ENCODE measurements at places on chromosomes 2 and 18.

- DNase-seq: no peak
Measured at GRCh38 chr2:128499367-128500137, 180.9 kb upstream of the HS6ST1 start.

DNA sequence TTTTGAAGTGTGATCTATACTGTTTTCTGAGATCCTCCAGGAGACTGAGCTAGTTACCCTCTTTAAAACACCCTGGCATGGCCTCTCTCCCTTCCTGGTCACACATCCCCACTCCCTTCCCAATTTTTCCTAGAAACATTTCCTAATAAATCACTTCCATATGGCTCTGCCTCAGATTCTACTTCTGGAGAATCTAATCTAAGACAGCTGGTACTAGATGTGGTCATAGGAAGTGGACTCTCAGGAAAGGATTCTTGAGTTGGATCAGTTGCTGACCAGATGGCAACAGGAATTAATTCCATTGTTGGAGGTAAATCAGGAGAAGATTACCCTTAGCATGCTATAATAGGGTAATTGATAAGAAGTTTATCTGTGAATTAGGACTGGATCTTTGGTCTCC is 310.5 kb downstream of the SATB2 start:
- no peak for DNase-seq

DNA sequence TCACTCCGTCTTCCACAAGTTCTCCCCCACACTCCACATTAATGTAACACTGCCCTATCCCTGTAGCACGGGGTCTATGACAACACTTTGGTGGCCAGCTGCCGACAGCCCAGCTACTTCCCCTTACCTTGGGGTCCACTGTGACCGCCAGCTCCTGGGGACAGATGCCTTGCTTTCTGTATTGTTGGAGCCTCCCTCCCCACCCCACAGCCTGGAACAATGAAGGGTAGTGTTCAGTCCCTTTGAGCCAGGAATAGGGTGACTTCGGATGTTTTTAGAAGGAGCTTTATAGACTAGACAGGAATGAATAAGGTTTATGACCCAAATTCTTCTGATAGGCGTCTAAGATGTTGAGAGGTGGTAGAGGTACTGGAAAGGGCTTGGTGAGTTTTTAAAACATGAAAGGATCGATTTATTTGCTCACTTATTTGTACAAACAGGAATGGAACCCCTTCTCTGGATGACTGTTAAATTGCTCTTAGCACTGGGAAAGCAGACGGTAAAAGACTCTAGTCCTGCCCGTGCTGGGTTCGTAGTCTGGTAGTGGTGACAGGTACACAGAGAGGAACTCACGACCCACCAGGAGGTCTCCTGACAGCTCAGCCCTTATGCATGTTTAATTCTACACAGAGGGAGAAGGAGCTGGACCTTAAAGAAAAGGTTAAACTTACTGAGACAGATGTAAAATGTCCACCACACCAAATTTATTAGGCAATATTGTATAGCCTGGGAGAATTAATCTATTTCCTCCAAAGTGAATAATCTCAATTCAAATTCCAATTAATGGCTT is 90.9 kb downstream of the MYCN start:
- no peak for DNase-seq

DNA sequence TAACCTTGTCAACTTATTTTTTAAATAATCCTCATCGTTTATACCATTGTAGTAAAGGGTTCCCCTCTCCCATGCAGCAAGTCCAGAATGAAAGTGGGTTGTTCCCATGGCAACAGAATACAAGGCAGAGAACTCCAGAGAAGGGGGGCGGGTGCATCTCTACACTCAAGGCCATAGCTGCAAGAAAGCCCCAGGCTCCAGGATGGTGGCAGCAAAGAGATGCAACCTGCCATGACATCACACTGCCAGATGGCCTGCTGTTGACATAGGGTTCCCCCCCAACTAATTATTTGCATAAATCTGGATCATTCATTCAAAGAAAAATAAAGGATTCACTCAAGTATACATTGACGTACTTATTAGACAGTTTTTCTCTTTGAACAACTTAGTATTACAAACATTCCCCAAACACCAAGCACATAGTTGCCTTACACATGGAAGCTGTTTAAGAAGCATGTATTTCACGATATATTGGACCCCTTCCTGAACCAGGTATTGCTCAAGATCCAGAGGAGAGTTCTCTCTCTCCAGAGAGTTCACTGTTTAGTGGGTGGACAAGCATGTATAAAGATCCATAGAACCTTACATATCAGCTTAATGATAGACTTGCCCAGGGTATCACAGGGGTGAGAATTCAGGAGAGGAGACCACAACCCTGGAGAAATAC is 87.4 kb upstream of the KLF7 start:
- DNase-seq: no peak

GRCh38 chr2:164620873-164621763 is at the start of gene GRB14:
Gene GRB14 (minus strand): TSS chr2:164621482. CDS start chr2:164621309, 173 bp downstream.
- peak; percentile 28 for DNase-seq

DNA sequence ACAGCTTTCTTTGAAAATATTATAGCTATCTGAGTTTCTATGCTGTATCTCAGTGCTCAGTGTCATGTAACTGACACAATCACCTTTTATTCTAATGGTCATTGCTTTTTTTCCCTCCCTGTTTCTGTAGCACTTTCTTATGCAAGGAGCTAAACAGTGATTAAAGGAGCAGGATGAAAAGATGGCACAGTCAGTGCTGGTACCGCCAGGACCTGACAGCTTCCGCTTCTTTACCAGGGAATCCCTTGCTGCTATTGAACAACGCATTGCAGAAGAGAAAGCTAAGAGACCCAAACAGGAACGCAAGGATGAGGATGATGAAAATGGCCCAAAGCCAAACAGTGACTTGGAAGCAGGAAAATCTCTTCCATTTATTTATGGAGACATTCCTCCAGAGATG is 56.4 kb downstream of the SCN2A start:
- DNase-seq: no peak

DNA sequence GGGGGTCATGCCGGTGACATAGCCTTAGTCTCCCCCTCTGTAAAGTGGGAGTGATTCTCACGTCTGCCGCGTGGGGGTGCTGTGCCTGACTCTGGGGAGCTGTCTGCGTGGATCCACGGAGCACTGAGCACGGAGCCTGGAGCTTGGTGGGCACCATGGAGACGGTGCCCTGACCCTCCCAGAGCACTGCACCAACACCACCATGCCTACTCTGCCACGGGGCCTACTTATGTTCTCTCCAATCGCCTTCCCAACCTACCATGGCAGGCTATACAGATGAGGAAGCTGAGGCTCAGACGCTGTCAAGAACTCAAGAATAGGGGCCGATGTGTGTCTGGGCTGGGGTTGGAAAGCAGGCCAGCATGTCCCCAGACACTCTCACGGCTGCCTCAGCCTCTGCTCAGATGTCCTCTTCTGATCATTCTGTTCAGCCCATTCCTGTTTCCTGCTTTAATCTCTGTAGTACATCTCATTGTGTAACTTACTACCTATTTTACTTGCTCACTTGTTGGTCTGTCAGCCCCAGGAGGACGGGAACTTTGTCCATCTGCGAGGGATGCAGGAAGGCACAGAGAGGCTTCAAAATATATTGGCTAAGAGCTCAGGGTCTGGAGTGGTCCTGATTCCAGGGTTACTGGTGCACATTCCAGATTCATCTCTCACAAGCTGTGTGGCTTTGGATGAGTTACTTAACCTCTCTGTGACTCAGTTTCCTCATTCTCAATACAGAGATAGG is 168.1 kb upstream of the HS6ST1 start:
- no peak for DNase-seq

GRCh38 chr2:71558300-71559051 is 105.1 kb downstream of the DYSF start:
- DNase-seq: no peak

DNA sequence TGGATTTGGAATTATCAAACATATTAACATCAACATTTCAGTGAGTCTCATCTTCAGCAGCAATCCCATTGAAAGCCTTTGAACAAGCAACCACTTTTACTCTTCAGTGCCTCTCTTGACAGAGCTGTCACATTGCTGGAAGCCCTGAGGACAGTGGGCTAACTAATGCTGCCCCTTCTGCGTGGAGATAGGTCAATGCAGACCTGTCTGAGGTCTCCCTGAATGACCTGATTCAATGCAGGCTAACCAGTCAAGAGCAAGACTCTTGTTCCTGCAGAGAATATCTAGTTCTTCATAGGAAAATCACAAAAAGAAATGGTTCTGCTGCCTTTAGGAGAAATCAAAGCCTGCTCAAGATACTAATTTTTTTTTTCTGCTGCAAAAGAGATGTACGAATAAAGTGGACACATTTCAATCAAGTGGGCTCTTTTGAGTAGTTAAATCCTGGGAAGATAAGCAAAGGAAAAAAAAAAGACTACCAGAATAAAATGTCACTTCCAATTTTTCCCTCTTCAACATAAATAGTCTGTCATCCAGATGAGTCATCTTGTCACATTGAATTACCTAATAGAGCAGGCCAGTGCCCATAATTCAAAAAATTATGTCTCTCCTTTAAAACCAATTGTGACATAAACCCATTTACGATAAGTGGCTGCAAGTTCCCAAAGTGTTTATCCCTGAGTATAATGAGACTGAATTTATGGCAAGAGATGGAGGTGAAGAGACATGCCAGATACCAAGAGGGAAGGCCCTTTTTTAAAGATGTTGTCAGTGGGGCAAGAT is 1269.0 kb upstream of the DDX18 start:
- DNase-seq: no peak

- no peak for DNase-seq
Measured at GRCh38 chr2:61737841-61738240, 116.0 kb downstream of the FAM161A start.

- DNase-seq: no peak
Measured at GRCh38 chr2:100272841-100273329, 49.4 kb downstream of the LONRF2 start.

DNA sequence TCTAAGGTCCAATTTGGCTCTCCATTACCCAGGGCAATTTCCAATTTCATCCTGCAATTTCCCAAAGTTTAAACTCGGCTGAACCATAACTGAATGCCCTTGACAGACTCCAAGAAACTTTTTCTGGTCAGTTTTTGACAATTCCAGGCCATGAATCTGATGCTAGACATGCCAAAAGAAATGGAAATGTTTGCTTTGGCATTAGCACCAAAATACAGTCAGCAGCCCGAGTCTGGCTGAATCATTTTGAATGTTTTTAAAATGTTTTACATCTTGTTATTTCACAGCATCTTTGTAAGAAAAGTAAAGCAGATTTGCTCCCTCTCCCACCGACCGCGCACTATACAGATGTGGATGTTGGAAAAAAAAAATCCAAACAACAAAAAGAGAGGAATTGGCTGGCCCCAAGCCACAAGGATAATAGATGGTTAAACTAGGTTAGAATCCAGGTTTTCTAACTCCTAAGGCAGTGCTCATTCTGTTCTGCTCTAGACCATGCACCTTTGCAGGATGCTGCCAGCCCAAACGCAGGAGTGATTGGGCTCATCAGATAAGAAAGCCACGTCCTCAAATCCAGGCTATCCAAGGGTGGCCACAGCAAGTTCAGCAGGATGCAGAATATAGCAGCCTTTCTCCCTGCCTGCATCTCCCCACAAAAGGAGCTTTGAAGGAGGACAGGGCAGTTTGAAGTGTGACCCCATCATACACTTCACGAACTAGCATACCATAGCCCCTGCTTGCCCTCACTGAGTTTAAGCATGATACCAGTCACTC is 167.5 kb downstream of the ALK start:
- no peak for DNase-seq

DNA sequence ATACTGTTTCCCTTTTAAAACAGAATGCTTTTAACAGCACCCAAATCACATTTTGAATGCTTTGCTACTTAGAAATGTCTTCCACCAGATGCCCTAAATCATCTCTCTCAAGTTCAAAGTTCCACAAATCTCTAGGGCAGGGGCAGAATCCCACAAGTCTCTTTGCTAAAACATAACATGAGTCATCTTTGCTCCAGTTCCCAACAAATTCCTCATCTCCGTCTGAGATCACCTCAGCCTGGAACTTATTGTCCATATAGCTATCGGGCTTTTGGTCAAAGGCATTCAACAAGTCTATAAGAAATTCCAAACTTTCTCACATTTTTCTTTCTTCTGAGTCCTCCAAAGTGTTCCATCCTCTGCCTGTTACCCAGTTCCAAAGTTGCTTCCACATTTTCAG is 1374.5 kb upstream of the NXPH2 start:
- DNase-seq: no peak

DNA sequence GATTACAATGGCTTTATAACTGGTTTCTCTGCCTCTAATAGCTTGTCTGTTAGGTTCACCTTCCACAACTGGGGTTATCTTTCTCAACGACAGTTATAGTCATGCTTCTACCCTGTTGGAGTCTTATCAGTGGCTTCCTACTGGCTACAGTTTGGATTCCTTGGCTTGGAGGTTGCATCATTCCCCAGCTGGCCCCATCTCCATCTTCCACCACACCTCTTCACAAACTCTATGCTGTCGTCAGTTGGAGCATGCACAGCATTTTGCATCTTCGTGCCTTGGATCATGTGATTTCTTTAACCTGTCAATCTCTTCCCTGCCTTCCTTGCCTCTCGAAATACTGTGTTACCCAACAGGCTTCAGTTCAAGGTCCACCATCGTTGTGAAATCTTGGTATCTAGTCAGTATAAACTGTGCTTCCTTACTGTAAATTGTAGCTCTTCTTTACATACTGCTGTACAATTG is 316.3 kb upstream of the CXCR4 start:
- no peak for DNase-seq

- no peak for DNase-seq
Measured at GRCh38 chr2:236673823-236674185, 104.2 kb downstream of the ACKR3 start.

DNA sequence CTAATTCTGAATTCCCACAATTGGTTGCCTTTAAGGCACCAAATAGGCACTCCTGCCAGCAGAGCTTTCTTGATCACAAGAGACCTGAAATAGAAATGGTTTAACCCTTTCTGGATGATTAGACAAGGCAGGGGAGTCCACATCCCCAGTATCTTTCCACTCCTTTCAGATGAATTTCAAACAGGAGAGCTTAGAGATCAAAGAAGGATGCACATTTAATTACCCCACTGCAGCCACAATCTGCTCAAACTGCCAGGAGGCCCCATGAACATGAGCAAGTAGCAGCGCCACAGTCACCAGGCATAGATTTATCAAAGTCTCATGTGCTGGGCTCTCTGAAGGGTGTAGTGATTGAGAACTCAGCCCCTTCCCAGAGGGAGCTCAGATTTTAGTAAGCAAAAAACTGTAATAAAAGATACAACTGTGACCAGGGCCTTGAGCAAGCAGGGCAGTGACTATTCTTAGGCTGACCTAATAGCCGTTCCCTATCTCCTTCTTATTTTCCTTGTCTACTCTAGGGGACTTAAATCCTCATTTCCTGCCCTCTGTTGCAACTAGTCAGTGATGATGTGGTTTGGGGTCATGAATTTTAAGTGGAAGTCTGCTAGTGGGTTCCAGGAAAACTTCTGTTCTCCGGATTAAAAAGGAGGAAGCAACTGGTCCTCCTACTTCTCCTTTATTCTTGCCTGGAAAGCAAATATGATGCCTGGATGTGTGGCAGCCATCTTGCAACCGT is 53.7 kb downstream of the SLC4A3 start:
- no peak for DNase-seq

- no peak for DNase-seq
Measured at GRCh38 chr2:3387011-3387410, 7.5 kb downstream of the TRAPPC12 start.
